Fibroblast of skin of abdomen (primary cell): ENCODE measurements at places on chromosomes 6 and 20.

- DNase-seq, result no peak
Observed at GRCh38 chr6:95227351-95227750, 350.0 kb upstream of the MANEA start.

GRCh38 chr6:37382994-37383765 is 29.4 kb downstream of the RNF8 start:
- DNase-seq, result no peak

GRCh38 chr6:150883521-150883920 is 18.0 kb downstream of the MTHFD1L start:
- peak; percentile 53 for DNase-seq

DNA sequence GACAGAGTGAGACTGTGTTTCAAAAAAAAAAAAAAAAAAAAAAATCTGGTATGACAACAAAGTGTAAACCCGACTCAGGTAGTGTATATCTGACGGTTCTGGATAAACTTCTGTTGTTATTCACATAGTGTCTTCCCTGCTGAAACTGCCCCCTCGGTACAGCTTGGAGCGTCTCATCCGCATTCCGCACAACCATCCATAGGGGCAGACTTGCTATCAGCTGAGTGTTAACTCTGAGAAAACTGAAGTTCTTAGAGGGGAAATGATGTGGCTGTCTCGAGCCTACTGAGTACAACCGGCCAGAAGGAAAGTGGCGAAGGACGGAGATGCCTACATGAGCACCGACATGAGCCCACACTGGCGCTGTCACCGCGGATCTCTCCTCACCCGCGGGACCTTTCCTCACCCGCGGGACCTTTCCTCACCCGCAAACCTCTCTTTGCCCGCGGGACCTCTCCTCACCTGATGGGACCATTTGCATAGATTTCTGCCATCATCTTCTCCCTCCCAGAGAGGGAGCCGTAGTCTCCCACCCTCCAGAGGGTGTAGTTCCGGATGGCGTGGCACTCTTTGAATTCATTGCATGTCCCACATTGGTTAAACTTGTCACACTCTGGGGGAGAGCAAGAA is 9.8 kb downstream of the CTSZ start:
- no peak for DNase-seq

GRCh38 chr6:162777091-162777490 is 49.3 kb downstream of the PACRG start:
- no peak for DNase-seq

- DNase-seq, result no peak
Observed at GRCh38 chr20:6855796-6856195, 88.3 kb downstream of the BMP2 start.

GRCh38 chr6:137423451-137424168 is 70.6 kb downstream of the OLIG3 start:
- DNase-seq, result no peak

- no peak for DNase-seq
Observed at GRCh38 chr6:107660839-107661238, 163.3 kb downstream of the SCML4 start.

GRCh38 chr6:20370801-20371200 is 30.9 kb upstream of the E2F3 start:
- no peak for DNase-seq

DNA sequence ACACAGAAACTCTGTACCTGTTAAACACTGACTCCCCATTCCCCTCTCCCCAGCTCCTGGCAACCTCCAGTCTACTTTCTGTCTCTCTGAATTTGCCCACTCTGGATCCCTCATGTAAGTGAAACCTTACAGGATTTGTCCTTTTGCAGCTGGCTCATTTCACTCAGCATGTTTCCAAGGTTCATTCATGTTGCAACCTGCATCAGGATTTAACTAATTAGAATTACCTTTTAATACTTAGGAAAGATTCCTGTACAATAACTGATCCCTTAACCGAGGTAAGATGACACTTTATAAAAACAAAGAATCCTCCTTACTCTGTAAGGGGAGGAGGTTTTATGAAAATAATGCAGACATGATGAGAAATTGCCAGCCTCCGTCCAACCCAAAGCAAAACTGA is 113.1 kb upstream of the MTHFD1L start:
- no peak for DNase-seq

DNA sequence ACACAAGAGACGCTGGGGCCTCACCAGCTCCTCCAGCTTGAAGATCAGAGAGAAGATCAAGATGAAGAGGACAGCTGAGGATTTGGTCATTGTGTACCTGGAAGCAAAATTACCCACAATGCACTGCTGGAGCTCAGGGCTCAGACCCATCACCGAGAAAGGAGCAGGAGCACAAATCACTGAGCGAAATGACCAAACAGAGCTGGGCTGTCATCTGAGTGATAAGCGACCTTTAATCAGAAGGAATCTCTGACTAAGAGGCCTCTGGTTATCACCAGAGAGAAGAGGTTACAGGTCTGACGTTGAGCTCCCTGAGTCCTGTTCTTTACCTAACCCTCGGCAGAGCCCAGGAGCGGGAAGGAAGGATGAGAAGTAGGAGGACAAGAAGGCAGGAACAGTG is 47.5 kb upstream of the CDH22 start:
- DNase-seq, result no peak

- no peak for DNase-seq
Observed at GRCh38 chr6:305371-306206, 13.3 kb downstream of the DUSP22 start.

DNA sequence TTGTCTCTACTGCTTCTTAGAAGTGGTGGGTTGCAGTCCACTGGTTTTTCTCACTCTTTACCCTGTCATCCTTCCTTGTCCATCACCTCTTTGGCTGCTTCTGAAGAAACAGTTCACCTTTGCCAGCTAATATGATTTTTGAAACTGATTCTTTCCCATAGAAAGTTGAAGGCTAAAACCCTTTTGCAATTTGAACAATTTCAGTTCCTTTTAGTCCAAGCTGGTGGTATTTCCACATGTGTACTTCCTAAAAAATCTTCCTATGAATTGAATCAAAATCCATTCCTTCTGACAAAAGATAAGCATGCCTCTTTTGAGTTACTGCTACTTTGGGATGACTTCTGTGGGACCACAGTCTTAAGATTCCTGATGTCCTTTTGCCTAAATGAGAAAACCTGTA is 210.0 kb upstream of the MAN1A1 start:
- DNase-seq, result no peak

GRCh38 chr6:148599967-148600426 is 146.8 kb upstream of the UST start:
- no peak for DNase-seq

- peak; percentile 51 for DNase-seq
Observed at GRCh38 chr6:43129434-43130194, 41.5 kb upstream of the SRF start.

DNA sequence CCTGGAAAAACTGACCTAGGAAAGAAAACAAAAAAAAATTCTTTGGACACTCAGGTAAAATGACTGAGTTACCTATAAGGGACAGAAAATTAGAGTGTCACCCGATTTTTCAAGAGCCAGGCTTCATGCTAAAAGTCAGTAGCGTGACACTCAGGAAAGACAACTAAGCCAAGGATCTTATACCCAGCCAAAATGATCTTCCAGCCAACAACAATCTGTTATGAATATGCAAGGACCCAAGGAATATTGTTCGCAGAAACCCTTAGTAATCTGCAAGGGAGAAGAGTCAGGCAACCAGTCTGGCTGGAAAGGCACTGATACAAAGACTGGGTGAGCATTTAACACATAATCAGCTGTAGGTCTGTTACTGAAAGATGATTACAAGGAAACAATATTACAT is 203.6 kb downstream of the GMPR start:
- no peak for DNase-seq

DNA sequence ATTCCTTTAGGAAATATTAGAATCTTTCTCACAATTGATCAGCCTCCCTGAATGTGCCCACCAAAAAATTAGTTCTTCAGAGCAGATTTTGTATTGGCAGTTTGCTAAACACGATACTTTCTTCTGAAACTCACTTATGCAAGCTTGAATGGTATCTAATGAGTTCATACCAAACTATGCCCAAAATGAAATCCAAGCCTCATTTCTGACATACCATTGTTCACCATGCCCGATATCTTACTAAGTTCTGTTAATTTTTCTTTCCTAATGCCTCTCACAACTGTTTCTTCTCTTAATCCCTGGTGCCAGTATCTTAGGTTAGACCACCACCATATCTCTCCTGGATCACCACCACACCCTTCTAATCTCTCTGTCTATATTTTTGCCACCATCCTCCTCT is 755.9 kb downstream of the KIF16B start:
- no peak for DNase-seq

- no peak for DNase-seq
Observed at GRCh38 chr20:48190757-48191156, 405.5 kb upstream of the SULF2 start.

DNA sequence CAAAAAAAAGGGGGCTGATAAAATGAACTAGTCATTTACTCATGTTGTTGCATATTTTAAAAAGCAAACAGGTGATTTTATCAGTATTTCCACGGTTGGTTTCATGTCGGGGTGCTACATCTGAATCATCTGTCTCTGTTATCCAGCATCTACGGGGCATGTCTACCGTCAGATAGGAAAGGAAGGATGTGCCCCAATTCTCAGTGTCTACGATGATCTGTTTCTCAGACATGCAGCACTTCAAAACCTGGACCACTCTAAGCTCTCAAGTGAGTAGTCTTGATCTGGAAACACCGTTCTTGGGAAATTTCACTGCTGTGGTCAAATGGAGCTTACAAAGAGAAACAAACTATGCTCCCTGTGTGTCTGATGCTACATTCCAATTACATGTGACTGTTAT is 240.3 kb upstream of the TAB2 start:
- DNase-seq, result peak; percentile 91
